Stimulated activated CD4-positive, alpha-beta T cell treated with anti-CD3 and anti-CD28 coated beads, TNF-alpha, amount 100 ng/mL, for 4 hours (primary cell): ENCODE measurements at places on chromosomes 5 and 9.

- no peak for DNase-seq
Observed at GRCh38 chr9:23821375-23822181, 4.5 kb downstream of the ELAVL2 start.

GRCh38 chr5:88889189-88890069, 6.4 kb upstream of the MEF2C start:
- no peak for DNase-seq

DNA sequence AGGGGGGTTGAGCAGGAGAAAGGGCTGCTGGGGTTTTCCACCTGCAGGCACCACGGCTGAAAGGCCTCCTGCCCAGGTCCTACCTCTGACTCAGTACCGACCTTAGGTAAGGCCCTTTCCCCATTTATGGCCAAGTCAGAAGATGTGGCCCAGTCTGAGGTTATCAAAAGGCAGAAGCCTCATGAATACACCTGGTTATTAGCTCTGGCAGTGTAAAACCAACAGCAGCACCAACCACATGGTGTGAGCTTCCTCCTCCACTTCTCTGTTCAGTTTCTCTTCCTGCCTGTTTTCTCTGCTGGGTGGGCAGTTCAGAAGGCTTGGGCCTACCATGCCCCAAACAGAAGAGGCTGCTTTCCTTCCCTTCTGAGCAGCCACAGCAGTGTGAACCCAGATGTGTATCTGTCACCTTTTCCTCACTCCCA, 86.9 kb downstream of the UGCG start:
- no peak for DNase-seq

- DNase-seq, result no peak
Observed at GRCh38 chr9:134210908-134211810, 46.8 kb upstream of the RNU6ATAC start.

DNA sequence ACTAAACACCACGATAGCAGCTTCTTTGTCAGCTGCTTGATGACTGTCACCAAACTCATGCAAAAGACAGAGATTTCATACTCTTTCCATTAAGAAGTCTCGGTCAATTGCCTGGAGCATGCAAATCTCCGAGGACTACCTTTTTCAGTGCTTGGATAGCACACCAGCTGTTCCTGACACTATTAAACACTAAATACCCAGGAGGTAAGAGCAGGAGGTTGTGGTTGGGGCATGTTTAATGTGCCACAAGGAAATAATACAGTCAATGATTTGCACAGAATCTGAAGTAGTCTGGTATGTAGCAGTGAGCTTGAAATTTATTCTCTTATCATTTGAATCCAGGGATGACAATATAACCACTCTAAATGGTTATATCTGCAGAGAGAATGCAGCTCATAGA, 996.2 kb downstream of the CDH12 start:
- DNase-seq, result no peak

DNA sequence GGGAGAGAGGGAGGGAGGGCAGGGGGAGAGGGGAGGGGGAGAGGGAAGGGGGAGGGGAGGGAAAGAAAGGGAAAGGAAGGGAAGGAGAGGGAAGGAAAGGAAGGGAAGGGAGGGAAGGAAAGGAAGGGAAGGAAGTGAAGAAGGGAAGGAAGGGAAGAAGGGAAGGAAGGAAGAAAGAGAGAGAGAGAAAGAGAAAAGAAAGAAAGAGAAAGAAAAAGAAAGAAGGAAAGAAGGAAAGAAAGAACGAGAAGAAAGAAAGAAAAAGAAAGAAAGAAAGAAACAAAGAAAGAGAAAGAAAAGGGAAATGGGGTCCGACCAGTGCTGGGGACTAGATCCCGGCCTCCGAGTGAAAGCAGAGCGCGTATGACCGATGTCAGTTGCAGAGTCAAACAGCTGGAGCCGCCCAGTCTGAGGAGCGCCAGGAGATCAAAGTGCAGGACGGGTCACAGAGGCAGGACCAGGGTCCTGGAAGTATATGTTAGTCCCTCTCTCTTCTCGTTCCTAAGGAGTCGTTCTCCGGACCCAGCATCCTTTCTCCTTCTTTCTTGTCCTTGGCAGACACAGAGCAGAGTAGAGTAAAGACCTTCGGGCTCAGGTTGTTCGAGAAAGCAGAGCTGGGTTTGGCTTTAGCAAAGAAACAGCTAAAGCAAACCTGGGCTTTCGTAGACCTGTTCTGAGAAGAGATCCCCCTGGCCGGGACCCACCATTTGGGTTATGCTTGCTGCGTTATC, 305.4 kb upstream of the MSX2 start:
- no peak for DNase-seq

DNA sequence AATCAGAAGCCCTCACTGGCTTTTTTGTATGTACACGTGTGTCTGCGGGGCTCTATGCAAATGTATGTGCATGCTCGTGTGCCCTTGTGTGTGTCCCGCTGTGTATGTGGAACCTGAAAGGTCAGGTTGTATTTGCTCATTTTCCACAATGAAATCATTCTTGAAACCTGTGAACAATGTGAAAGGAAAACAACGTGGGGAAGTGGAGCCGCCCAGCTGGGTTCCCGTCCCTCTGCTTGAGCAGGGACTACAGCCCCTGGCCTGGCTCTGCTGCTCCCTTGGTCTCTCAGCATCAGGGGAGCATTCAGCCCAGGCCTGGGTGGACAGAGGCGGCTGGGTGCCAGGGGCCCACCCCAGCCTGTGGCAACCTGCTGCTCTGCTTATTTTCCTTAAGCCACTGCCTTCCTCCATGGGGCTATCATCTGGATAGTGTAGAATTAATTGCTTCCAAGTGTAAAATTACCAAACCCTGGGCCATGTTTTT, 3.0 kb downstream of the ECSCR start:
- no peak for DNase-seq

DNA sequence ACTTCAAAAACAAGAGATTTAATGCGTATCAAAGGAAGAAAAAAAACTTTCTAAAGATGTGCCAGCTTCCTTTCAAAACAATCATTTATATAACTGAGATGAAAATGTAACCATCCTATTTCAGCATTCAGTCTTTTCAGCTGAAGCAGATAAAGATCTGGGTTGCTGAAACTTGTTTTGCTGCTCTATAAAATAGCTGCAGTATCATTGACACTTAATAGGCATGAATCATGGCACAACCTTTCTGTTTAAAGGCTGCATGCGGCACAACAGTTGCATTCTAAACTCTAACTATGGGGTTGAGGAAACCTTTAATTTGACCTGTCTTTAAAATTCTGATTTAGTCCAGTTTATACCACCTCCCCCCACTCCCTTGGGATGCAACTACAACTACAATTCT, 196.7 kb downstream of the MPDZ start:
- no peak for DNase-seq

GRCh38 chr5:903756-904096, 11.0 kb downstream of the TRIP13 start:
- no peak for DNase-seq

DNA sequence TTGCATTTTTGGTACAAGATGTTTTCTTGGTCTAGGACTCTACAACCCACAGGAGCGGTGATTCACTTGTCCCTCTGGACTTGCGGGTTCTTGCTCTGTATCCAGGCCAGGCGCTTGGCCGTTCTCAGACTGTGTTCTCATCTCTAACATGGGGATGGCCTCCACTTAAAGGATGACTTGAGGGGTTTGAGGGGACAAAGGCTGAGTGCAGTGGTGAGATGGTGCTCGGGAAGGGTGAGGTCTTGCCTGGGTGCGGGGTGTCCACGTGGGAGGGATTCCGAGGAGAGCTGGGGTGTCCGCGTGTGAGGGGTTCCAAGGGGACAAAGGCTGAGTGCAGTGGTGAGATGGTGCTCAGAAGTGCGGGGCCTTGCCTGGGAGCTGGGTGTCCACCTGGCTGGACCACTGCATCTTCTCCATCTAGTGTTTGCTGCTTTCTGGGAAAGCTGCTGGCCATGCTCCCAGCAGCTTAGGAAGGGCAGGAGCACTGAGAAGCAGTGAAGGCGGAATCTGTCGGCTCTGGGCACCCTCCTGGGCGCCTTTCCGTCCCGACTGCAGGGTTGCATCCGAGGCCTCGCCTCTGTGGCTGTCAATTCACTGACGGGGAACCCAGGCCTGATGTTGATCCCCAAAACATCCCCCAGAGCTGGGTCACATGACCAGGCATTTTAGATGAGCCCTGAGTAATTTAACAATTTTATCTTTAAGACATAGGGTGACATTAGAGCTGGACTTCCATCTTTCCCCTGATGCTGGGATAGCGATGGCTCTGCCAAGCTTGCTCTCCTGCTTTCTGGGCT, 280.5 kb upstream of the IRX4 start:
- DNase-seq, result no peak

GRCh38 chr9:98168941-98169488, 23.4 kb downstream of the CORO2A start:
- no peak for DNase-seq

DNA sequence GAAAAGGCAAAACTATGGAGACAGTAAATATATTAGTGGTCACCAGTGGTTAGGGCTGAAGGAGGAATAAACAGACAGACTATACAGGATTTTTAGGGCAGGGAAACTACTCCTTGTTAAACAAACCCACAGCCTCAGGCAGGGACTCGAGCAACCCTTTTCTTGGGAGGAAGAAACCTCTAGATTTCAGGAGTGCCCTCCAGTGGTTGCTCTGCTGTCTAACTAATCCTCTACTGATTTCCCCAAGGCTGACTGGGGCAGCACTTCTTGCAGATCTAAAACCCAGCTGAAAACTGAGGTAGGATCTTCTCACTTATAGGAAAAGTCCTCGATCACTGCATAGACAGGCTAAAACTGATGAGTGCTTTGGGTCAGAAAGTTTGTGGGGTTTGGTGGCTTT, 176.8 kb downstream of the ISOC1 start:
- DNase-seq, result no peak
